CD8-positive, alpha-beta T cell (primary cell): ENCODE measurements at places on chromosomes 2 and 18.

DNA sequence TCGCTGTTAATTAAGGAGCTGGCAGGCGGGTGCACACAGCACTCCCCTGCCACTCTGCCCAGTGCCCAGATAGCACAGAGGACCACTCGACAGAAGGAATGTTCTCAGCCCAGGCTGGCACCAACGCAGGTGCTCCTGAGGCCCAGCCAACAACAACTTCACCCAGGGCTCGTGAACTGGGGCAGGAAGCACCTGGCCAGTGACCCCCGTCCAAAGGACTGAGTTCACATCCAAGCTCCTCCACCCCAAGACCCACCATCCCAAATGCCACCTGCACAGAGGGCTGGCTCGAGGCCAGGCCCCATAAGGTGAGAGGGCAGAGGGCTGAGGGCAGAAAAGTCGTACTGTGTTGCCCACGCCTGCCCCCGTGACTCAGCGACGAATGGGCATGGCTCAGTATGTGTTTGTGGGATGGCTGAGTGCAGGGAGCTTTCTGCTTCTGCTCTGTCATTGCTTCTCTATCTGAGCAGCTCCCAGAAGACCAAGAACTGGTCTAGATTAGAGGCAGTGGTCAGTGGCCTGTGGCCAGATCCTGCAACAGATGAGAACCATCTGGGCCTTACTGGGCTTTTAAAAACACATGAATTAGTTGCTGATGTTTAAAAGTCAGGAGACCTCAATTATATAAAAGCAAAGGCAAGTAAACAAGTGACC is 68.4 kb downstream of the POLR1A start:
- DNase-seq: peak; percentile 61

GRCh38 chr18:68498636-68499035 is 216.3 kb downstream of the TMX3 start:
- DNase-seq: no peak

- DNase-seq: no peak
Measured at GRCh38 chr2:143745060-143745459, 615.8 kb downstream of the ARHGAP15 start.

DNA sequence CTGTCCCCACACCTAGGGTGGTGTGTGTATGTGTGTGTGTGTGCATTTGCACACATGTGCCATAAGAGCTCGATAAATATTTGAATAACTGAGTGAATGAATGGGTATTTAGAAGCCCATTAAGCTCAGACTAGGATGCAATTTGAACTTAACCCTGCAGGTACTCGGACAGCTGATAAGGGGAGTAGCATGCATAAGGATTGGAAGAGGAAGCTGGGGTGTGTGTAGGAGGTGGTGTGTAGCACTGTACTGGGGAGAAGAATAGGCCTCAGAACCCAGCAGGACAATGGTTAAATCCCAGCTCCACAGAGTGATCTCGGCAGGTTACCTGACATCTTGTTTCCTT is 1.8 kb upstream of the KCNF1 start:
- DNase-seq: no peak

DNA sequence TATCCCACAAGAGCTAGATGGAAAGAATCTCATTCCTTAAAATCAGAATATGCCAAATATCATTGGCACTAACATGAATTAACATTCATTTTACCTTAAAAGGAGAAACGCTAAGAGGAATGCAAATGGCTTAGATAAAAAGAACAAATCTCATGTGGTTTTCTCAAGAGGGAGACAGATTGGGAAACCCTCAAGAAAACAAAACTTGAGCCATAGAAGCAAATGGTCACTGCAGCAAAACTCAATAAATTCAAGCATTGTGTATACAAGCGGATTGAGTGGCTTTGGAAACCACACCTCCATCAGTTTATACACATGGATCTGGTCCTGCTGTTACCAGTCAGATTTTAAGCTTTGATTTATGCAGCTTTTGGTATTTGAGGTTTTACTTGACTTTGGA is 1331.8 kb upstream of the ZEB2 start:
- no peak for DNase-seq

GRCh38 chr2:66771359-66771976 is 336.5 kb downstream of the MEIS1 start:
- no peak for DNase-seq

DNA sequence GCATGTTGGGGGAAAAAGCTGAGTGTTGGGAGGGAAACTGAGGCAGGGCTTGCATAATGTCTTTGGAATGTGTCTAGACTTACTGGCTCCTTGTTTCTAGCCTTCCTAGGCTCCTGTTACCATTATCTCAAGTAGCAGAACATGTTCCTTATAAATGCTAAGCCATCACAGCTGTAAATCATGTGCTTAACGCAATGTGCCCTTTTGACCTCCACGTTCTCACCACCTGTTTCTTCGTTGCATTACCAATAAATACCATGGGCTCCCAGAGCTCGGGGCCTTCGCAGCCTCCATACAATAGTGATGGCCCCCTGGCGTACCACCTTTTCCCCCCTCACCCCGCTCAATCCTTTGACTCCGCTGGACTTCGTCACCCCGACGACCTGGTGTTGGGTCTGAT is 54.0 kb upstream of the CWC22 start:
- no peak for DNase-seq

DNA sequence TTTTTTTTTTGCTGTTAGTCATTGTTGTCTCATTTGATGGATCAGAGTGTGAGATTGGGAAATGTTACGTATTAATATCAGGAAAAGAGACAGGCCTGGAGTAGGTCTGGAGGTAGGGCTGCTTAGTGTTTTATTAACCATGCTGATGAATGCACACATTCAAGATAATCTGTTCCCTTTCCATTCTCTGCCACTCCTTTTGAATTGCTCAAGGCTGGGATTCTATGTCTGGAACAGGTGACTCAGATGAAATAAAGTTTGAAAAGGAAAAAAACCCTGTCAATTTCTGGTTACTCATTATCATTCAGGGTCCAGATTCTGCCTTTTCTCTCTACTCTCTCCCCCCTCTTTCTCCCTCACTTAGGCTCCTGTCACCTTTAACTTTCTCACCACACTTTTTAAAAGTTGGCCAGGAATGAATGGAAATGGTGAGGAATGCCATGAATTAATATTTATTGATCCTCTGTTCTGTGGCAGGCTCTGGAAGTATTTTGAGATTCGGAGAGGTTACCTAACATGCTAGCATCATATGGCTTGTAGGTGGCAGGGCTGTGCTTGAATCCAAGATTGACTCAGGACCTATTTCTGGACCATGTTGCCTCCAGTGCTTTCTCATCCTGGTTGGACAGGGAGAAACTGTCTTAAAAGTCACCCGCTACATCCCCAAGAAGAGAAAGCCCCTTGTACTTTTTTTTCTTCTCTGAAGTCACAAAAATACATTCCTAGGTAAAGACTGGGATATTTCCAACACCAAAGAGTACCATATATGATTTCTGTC is 40.2 kb downstream of the MAP4K4 start:
- no peak for DNase-seq

DNA sequence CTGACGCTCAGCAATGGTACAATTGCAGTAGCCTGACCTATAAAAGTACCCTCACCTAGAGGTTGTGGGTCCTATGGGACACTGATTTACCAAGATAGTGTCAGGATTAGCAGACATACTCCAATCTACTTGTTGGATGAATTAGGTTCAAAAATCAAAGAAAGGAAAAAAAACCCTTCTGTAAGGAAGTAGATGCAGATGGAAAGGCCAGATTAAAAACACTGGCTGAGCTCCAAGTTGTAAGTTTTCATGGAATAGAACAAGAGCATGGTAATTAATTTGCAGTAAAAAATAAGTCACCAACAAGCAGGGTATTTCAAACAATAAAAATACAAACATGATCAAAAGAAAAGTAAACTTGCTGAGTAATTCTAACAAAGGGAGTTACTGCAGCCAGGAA is 26.4 kb downstream of the IDH1 start:
- no peak for DNase-seq

- DNase-seq: no peak
Measured at GRCh38 chr2:157244691-157245090, 12.8 kb upstream of the GALNT5 start.

DNA sequence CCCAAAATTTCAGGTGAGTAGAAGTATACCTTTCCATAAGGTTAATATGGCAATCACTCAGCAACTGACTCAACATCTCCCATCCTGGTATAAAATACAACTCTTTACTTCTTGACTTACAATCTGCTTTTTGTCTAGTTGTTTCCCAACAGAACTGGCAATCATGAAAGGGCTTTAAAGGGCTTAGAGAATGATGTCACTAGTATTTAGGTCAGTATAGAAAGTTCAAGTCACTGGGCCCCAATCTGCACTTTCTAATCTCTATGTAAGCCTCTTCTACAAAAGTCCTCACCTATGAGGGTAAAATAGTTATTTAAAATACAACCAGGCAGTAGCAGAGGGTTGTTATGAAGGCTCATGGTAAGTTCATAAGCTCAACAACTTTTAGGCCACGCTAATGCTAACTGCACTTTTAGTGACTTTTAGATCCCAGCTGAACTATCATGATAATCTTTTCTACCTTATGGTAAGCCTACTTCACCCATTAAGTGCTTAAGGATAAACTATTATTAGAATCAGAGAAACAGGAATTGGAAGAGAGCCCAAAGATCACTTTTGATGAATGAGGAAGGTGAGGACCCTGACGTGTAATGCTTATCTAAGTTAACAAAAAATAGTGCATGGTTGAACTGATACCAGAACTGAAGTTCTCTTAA is 79.6 kb downstream of the GORASP2 start:
- DNase-seq: no peak

GRCh38 chr2:65381607-65382051 is 50.8 kb downstream of the SPRED2 start:
- DNase-seq: no peak

DNA sequence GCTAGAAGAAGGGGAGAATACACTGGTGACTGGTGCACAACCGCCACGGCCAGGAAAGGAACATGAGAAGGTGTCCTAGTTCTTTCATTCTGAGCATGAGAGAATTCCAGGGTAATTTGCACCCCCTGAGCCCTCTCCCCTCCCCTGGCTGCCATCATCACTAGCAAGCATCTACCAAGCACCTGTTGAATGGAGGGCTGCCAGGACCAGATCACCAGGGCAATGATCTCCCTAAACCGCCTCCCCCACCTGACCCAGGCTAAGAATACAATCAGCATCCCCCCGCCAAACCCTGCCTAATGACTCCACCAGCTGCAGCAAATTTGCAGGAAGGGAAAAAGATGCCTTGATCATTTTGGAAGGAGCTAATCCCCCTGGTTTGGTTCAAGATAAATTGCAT is 100.2 kb downstream of the STPG4 start:
- no peak for DNase-seq

DNA sequence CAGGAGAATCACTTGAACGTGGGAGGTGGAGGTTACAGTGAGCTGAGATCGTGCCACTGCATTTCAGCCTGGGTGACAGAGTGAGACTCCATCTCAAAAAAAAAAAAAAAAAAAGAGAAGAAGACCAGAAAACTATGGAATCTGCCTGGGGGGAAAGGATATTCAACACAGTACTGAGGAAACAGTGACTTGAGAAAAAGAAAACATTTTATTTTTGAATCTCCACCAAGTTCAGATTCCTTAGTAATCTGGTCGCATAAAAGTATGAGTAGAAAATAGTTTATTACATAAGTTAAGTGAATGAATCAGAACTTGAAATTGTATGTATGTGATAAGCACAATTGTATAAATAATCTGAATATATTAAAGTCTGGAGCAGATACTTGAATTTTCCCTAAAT is 13.0 kb upstream of the HAT1 start:
- no peak for DNase-seq

- DNase-seq: no peak
Measured at GRCh38 chr2:108413711-108414095, 35.3 kb upstream of the GCC2 start.
